Umbilical cord (tissue), 2 donors: ENCODE measurements at places on chromosomes 4 and X.

DNA sequence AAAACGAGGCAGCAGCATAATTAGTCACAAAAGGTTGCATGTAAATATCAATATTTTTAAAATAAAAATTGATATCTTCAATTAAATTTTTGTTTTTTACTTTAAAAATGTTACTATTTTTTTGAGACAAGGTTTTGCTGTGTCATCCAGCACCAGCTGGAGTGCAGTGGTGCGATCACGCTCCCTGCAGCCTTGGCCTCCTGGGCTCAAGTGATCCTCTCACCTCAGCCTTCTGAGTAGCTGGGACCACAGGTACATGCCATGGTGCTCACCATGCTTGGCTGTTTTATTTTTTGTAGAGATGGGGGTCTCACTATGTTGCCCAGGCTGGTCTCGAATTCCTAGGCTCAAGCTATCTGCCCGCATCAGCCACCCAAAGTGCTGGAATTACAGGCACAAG is 96.8 kb upstream of the FRAS1 start:
- DNase-seq: no peak

GRCh38 chrX:47584714-47585113 is 2.5 kb downstream of the TIMP1 start:
- DNase-seq: no peak

DNA sequence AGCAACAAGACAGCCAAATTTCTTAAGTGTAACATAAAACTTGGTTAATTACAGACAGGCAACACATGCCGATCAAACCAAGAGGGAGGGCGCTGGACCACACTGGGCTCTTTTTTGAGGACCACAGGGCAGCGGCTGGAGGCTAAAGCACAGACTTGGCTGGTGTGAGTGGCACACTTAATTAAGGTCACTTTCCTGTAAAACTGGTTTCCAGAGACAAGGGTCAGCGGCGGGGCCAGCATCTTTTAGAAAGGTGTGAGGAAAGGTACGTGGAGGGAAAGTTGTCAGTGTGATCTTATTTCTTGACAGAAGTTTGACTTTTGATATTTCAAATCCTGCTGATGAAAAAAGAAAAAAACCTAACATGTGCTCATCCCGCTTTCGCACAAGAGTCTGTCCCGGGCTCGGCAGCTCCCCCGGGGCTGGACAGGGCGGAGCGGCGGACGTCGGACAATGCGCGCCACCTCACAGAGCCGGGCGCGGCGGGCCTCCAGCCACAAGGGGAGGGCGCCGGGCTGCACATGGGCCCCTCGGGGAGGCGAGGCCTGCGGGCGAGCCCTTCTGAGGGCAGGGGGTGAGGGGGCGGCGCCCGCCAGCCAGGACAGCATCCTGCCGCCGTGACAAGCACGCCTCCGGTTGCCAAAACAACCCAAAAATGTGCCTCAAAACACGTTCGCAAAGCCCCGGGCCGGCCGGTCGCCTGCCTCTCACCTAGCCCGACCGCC is 660 bp upstream of the HSPA4L start:
- peak; percentile 64 for DNase-seq

DNA sequence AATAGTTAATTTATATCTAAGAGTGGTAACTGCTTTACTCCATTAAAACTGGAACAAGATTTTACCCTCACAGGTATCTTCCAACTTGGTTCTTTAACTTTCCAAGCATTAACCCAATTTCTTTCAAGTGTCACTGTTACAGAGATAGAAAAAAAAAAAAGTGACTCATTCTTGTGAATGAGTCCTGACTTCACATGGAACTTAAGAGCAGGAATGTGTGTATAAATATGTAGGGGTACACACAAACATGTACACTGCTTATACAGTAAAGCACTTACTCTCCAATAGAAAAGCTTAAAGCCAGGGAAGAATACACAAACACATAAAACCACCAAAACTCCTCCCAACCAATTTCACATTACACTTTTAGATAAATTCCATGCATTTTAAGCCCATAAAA is 38.8 kb downstream of the TAPT1 start:
- no peak for DNase-seq

GRCh38 chrX:140477987-140478386 is 26.9 kb downstream of the SOX3 start:
- DNase-seq: no peak

- DNase-seq: no peak
These were observed 37.0 kb upstream of the KDR start for GRCh38 chr4:55162396-55162795.

DNA sequence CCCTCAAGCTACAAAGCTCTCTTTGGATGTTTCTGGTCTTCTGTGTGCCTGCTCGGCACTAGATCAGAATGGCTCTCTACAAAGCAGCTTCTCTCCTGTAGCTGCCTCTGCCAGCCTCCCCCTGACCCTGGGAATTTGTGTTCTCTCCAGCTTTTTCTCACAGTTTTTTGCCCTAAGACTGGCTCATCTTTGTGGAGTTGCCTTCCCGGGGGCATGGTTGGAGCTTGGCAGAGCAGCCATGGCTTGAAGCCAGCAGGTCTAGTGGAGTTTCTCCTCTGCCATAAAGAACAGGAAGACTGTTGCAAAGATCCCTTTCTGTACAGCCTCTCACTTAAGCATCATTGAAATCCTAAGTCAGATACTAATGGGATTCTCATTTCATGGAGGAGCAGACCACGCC is 163.3 kb upstream of the MAMLD1 start:
- DNase-seq: no peak

- no peak for DNase-seq
These were observed 222.1 kb upstream of the TAPT1 start for GRCh38 chr4:16448241-16448840.

DNA sequence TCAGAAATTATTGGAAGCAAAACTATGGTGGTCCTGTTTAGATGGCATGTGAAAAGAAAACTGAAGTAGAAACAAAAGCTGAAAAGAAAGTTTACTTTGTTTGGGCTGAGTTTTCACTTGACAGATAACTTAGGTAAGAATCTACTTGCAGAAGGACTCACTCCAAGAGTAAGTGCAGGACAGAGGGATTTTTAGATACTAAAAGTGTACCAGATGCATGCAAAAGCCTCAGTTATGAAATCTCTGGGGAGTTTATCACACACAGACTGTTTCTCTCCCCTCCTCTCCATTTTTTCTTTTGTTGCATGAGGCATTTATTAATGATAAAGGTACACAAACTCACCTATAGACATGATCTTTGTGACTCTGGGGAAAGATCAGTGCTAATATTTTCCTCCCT is 127.5 kb upstream of the GIMD1 start:
- peak; percentile 80 for DNase-seq

GRCh38 chrX:115625572-115626301 is 64.8 kb downstream of the PLS3 start:
- peak; percentile 69 for DNase-seq

- peak; percentile 73 for DNase-seq
These were observed at the start of gene UCHL1 for GRCh38 chr4:41256740-41257256. Gene UCHL1, plus strand, starts transcription at chr4:41256928. Its CDS starts 49 bp downstream, at chr4:41256977.

GRCh38 chr4:106160560-106160959 is 155.4 kb downstream of the TBCK start:
- DNase-seq: peak; percentile 41

- DNase-seq: no peak
These were observed 42.4 kb downstream of the NHS start for GRCh38 chrX:17417372-17417771.

- peak; percentile 50 for DNase-seq
These were observed 139.1 kb downstream of the GPC3 start for GRCh38 chrX:133846311-133846710.

DNA sequence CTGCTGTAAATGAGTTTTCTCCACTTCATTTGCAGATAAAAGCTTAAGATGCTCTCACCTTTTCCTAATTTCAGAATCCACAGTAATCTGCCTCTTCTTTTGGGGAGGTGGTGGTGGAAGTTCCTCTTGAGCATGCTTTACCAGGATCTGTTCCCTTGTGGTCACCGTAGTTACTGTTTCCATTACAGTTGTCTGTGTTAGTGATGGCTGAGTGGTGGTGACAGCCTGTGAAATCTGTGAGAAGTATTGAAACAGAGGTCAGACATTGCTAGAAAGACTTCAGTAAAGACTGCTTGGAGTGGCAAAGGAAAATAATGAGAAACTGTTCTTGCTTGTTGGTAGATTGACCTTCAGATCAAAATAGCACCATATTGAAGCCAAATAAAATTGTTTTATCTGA is 666.2 kb downstream of the DMD start:
- DNase-seq: no peak

- no peak for DNase-seq
These were observed 82.1 kb downstream of the GUCY2F start for GRCh38 chrX:109399831-109400230.

DNA sequence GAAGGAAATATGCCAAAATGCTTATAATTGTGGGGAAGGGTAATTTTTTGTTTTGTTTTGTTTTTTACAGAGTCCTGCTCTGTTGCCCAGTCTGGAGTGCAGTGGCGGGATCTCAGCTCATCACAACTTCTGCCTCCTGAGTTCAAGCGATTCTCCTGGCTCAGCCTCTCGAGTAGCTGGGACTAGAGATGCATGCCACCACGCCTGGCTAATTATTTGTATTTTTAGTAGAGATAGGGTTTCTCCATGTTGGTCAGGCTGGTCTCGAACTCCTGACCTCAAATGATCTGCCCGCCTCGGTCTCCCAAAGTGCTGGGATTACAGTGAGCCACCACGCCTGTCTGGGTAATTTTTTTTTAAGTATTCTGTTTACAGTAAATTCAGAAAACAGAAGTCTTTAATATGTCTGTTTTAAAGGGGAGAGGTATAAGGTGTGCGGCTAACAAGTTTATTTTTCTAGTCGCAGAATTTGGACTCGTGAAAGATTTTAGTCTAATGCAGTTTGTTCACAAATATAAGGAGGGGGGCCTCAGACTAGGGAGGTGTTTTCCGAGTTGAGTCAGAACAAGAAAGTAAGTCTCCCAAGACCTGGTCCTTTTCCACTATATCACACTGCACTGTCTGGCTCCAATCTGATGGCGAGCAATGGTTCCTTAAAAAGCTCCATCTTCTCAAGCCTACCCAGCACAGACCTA is 1.5 kb downstream of the ACSL1 start:
- no peak for DNase-seq
